ENCODE measurements at places on chromosomes 3 and 15.

DNA sequence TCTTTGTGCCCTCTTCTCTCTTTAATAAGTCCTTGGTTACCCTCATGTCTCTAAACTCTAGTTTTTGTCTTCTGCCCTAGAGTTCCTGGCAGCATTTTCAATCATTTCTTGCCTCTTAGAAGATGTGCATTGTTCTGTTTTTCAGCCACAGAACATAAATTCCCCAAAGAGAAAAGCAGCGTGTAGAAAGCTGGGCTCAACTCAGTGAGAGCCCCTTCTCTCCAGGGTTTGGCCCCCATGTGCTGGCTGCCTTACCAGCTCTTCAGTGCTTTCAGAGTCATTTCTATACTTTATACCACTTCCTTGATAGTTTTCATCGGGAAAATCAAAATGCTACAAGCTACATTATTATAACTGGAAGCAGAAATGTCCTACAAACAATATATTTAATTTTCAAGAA, 369.1 kb upstream of the GRM7 start:
- DNase-seq = no peak

DNA sequence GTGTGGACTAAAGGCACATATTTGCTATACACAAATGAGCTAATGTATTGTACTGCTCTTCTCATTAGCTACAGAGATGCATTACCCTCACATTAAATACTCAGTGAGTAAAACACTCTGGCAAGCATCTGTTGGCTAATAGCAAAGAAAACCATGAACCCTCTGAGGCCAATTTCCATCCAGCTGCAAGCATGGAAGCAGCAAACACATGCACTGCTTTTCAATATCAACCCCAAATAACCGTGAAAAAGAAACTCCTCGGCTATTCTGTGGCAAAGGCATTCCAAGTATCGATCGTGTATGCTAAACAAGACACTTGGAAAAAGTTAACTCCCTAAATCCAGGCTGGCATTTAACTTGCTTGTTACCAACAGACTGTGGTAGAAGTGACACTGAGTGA, 67.0 kb downstream of the PEAK1 start:
- no peak for DNase-seq

DNA sequence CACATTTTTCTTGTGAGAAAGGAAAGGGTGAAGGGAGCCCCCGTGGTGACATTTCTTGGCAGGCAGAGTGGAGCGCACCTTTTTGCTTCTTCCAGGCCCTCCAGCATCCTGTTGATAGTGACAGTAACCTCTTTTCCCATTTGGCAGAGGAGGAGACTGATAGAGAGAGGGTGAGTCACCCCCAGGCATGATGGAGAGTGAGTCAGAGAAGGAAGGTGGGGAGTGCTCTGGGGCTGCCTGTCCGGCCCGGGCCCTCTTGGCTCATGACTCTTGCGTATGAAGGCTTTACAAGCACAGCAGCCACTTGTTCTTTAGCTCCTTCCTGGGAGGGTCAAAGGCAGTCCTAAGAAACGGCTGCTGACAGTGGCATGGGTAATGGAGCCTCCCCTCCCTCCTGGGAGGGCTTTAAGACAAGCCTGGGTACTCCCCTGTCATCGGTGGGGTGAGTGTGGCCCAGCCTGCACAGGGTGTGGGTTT, 16.0 kb downstream of the ANKRD63 start:
- no peak for DNase-seq

DNA sequence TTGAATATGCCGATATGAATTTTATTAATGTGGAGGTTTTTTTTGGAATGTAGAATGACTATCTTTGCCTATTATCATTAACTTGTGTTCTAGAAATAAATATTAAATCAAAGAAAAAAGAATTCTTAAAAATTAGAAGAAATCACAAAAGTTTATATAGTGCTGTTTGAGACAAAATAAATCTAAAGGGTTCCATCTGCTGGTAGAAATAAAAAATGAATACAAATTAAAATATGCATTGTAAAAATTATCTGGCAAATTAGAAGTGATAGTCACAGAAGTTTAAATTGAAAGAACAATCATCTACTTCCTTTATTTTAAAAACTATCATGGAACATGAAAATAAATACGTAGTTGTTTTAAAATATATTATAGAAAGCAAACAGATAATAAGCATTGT, 22.7 kb upstream of the ZBTB20 start:
- no peak for DNase-seq

GRCh38 chr15:80450811-80451321, 46.7 kb downstream of the ARNT2 start:
- no peak for DNase-seq

DNA sequence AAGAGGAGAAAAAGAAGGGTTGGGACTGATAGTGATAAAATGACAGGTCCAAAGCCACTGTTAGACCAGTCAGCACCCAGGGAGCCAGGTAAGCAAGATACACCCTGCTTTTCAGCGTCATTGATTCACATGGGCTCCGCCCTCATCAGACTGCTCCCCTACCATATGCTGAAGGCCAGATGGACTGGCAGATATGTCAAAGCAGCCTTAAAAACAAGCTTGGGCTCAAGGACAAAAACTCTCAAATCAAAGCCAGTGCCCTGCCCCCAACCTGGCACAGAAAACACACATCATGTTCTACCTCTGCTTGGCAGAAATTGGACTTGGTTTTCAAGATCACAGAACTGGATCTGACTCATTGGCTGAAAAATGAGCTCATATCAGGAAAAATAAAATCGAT, 33.4 kb downstream of the SH3BP5 start:
- no peak for DNase-seq

DNA sequence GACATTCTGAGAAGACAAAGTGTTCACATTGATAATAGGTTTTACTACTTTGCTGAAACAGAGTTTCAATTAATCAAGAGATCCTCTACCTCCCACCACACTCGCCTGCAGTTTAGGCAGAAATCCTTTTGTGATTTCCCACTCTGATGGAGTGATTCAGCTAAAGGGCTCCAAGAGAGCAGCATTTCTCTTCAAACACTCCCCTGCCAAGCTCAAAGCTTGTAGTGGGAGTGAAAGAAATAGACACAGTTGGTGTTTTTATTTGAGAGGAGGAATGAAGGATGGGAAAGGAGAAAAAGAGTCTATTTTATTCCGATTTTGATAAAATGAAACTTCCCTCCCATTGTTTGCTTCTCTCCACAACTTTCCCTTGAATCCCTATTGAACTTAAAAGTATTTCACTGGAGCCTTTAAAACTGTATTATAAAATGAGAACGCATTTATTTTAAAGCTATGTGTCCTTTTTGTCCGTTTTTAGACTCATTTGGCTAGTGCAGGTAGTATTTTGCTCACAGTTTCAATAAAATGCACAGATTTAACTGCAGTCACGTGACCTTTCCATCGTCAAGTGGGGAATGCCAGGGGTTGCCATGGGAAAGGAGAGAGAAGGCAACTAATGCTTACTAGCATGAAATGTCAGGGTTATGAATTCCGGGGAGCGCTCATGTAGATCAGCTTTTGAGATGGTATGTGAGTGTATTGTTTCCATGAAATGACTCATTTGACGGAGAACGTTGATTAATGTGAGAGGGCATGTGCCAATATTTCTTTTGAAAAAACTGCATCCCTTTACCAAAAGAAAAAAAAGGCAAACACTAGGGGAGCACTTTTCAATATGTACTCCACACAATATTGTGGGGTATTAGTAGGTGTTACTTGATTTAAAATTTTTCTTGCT, 7.7 kb upstream of the OSBPL11 start:
- no peak for DNase-seq

DNA sequence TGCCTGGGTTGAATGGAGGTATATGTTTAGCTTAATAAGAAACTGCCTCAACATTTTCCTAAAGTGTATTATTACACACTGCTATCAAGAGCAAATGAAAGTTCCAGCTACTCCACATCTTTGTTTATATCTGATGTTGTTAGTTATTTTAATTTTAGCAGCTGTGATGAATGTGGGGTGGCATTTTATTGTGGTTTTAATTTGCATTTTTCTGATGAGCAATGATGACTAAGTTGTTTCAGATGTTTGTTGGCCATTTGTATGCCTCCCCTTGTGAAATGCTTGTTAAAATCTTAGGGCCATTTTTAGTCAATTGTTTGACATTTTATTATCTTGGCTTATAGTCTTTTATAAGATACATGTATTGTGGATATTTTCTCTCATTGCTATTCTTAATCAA, 260.4 kb upstream of the SLCO3A1 start:
- DNase-seq = no peak

DNA sequence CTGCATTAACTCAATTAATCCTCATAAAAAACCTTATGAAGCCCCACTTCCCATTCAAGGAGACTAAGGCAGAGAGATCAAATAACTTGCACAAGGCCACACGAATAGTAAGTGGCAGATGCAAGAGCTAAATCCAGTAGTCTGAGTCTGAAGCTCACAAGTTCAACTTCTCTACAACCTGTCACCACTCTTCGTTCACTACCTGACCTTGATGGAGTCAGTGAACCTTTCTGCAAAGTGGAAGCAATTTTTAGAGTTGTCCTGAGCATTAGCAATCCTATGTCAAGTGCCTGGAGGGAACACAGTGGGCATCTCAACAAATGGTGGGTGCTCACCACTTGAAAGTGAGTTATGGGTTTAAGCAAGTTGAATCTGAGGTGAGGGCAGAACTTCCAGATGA, 2.1 kb upstream of the SPINT1 start:
- no peak for DNase-seq

GRCh38 chr3:146781606-146782005, 176.5 kb upstream of the PLSCR5 start:
- no peak for DNase-seq

DNA sequence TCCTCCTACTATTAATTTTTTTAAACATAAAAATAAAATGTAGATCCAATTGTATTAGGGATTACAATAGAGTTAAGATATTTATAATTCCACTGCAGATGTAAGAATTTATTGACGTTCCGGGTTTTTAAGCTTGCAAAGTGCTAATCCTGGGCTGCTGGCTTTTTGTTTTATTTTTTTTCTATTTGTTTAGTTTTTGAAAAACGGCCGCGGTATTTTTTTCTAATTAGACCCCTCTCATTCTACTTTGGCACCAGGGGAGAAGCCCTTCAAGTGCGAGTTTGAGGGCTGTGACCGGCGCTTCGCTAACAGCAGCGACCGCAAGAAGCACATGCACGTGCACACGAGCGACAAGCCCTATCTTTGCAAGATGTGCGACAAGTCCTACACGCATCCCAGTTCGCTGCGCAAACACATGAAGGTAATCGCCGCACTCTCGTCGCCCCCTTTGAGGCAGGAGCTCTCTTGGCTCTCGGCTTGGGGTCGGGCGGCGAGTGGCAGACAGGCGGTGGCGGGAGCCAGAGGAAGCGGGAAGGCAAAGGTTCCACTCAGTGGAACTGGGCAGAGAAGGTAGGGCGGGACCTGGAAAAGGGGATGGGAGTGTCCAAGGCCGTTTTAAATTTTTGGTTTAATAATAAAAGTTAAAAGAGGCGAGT, 3.2 kb downstream of the ZIC1 start:
- no peak for DNase-seq

GRCh38 chr3:51968170-51968775, 1.0 kb upstream of the PCBP4 start:
- DNase-seq = no peak

DNA sequence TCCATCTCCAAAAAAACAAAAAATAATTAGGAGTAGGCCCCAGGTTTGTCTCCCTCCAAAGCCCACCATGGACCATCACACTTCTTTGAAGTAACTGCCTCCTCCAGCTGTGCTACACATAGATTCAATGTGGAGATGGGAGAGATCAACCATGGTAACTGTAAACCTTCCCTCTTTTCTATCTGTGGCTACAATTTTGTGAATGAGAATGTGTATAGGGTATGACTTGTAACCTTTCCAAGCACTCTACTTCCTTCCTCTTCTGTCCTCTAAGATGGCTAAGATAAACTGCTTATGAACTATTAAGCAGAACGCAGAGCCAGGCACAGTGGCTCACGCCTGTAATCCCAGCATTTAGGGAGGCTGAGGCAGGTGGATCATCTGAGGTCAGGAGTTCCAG, 55.5 kb upstream of the ATP11B start:
- no peak for DNase-seq

DNA sequence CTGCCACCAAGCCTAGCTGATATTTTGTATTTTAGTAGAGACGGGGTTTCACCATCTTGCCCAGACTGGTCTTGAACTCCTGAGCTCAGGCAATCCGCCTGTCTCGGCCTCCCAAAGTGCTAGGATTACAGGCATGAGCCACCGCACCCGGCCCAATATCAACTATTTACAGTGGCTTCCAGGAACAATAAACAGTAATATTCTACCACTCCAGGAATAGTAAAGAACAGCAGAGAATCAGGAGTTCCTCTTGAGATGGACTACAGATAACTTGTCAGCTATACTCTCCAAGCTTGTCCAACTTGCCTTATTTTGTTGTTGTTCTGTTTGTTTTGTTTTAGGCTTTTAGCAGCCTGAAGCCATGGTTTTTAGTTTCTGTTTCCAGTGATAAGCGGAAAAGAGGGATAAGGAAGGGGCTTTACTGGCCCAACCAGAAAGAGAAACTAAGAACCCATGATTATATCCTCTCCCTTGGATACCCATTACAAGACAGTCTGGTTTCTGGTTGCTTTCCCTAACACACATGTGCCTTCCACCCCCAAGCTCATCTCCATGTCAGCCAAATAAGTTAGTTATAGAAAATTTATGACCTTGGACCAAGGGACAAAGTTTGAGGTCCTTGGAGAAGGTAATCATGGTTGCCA, 36.7 kb downstream of the ARHGEF3 start:
- no peak for DNase-seq

DNA sequence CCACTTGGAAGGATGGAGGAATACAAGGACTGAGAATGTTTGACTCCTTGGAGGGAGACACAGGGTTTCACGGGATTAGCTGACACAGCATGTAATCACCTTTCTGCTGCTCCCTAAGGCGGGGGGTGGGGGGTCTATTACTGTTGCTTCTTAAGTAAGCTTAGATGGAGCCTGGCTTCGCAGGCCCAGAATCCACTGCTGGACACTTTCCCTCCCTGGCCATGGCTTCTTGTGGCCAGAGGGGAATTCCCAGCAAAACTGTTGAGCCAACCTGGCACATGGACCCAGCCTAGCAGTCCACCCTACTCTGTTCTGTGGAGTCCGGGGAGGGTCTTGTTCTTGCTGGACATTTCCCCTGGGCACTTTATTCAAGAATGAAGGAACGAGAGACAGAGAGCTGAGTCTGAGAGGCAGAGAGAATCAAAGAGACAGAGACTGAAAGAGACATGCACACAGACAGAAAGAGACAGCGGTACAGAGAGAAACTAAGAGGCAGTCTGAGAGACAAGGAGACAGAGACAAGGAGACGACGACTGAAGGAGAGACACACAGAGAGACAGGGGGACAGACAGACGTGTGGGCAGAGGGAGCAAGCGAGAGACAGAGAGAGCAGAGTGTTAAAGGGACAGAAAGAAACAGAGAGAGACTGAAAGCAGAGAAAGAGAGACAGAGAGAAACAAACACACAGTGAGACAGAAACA, 55.6 kb upstream of the DLG1 start:
- no peak for DNase-seq

GRCh38 chr3:45724911-45725310, 35.7 kb downstream of the SACM1L start:
- no peak for DNase-seq

DNA sequence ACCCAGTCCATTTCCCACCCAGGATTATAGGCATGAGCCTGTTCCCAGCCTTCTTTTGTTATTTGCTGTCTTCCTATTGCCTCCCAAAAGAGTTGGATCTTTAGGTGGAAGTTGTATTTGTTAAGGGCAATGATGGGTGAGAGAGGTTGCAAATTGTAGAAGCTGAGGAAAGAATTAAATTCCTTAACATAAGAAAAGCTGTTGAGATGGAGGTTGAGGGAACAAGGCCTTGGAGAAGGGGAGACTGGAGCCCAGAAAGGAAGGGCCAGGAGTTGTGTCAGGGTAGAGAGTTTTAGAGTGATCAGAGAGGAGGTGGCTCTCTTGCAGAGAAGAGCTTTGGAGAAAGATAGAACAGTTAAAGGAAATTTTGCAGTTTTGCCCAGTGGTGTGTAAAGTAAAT, 46.8 kb downstream of the PLS1 start:
- DNase-seq = no peak
